ENCODE measurements at places on chromosomes 13 and 19. TPM values are rescaled to one million over a fixed set of nuclear protein-coding genes. Genes with fewer than 3 reads are reported as not detected.

TMEM255B gene
- total RNA-seq, result 21.5 TPM

- no peak for DNase-seq
These were observed 5.6 kb downstream of the CEACAM7 start for GRCh38 chr19:41682437-41682836.

DNA sequence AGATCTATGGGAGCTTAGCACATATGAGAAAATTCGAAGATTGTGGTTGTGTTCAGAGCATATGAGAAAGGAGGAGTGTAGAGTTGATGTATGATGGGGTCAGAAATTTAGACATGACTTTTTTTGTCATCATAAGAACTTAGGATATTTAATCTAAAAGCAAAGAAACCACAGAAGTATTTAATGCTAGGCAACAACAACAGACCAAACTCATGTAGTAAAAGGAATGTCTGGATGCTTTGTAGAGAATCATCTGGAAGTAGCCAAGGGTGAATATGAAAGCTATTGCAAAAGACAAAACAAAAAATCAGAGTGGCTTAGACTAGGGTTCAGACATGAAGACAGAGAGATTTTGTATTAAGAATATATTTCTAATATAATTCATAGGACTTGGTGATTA is 190.3 kb downstream of the SLITRK1 start:
- no peak for DNase-seq

GRCh38 chr19:52942386-52943133 is 19.3 kb upstream of the ZNF888 start:
- DNase-seq, result peak; percentile 95

- no peak for DNase-seq
These were observed 484.5 kb downstream of the COG6 start for GRCh38 chr13:40139896-40140520.
